ENCODE measurements at places on chromosomes 11 and 22.

DNA sequence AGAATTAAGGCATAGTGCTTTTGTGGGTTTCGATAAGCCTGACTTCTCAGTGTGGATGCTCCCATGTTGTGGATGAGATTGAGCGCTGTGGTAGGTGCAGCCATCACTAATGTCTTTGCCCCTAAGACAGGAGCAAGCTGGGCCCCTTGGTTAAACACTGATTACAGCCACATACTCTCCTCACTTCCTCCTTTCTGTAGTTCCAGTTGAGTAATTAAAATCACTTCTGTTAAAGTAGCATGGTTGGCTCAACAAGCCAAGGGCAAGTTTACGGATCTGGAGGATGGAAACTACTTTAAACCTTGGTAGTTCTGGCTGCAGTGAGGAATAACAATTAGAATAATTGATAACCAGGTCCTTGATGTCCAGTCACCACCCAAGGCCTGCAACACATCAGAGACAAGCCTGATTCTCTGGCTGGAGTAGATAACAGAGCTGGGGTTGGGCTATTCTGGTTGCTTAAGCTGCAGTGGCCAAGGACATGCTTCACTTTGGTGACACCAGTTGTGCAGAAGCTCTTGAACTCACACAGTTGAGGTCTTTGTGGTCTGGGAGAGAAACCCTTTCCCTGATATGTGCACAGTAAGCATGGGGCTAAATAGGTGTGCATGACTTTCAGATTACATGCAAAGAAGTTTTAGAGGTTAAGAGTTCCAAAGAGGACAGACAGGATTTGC, 81.3 kb downstream of the KIRREL3 start:
- no peak for DNase-seq

DNA sequence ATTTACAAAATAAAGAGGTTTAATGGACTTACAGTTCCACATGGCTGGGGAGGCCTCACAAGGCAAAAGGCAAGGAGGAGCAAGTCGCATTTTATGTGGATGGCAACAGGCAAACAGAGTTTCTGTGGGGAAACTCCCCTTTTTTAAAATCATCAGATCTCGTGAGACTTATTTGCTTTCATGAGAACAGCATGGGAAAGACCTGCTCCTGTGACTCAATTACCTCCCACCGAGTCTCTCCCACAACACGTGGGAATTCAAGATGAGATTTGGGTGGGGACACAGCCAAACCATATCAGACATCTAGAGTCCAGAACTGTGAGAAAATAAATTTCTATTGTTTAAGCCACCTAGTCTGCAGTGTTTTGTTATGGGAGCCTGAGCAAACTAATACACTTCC, 80.8 kb downstream of the ME3 start:
- DNase-seq: no peak

DNA sequence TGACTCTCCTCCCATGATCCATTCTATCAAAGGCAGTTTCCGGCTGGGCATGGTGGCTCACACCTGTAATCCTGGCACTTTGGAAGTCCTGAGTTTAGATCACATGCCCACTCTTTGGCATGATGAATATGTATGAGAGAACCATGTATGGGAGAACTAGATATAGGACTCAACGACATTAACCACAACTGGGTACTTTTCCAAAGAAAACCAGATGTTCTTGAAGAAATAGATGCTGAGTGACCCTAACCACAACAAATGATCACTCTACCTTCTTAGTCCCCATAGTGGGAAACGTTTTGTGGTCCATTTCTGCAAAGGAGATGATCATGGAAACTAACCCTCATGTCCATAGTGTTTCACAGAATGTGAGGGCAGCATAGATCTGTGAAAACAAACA, 13.6 kb downstream of the FJX1 start:
- no peak for DNase-seq

GRCh38 chr11:27592098-27592780, 85.7 kb upstream of the LIN7C start:
- peak; percentile 55 for DNase-seq

DNA sequence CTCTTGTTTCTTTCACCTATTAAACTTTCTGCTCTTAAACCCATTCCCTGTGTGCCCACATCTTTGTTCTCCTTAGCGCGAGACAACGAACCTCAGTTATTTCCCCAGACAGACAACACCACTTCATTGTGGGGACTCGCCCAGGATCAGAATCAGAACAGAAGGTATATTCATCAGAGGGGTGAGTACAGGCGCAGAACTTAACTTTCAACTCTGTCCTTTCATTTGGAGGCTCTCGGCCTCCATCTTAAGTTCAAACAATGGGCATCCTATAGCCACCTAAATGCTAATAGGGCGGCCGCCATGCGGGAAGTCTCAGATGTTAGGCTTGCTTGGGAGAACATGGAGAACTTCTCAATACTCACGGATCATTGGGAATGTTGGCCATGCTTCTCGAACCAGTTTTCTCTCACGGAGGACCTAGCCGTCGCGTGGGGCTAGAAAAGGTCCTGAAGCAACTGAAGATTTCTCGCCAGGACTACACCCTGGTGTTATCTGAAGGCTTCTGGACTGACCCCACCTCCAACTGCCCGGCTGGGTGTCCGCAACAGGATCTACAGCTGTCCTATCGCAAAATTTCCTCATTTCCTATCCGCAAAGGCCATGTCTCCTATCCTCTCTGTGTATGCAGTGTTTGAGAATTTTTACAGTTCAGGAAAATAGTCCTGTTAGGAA, 13.4 kb upstream of the HYLS1 start:
- DNase-seq: no peak

DNA sequence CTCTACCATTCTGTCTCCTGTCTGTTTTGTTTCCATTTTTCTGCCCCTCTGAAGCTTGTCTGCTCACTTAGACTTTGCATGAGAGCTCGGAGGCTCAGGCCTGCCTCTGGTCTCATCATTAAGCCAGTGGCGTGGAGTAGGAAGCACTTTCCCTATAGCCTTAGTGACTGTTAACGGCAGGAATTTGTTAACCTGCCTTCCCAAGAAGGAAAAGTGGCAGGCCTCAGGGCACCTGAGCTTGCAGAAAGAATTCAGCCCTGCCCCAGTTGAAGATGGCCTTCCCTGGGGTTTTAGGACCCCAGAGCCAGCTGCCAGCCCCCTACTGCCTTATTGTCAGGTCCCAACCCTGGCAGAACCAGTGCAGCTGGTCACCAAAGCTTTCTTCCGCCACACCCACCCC, 93.2 kb downstream of the PKNOX2 start:
- no peak for DNase-seq

DNA sequence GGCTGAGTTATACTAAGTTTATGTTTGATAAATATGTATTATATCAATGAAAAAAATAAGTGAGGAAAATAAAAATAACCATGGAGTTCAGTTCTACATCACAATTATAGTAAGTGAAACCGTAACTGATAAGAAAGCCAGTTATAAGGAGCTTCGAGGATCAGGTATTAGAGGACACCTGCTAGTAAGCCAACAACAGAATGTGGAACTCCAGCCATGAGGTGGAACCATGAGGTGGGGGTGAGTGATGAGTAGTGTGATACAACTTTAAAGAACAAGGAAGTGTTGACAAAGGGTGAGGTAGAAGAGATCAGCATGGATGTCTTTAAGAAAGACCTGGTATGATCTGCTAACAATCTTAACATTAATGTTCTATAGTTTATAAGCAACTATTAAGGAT, 452.9 kb downstream of the GUCY1A2 start:
- DNase-seq: no peak

DNA sequence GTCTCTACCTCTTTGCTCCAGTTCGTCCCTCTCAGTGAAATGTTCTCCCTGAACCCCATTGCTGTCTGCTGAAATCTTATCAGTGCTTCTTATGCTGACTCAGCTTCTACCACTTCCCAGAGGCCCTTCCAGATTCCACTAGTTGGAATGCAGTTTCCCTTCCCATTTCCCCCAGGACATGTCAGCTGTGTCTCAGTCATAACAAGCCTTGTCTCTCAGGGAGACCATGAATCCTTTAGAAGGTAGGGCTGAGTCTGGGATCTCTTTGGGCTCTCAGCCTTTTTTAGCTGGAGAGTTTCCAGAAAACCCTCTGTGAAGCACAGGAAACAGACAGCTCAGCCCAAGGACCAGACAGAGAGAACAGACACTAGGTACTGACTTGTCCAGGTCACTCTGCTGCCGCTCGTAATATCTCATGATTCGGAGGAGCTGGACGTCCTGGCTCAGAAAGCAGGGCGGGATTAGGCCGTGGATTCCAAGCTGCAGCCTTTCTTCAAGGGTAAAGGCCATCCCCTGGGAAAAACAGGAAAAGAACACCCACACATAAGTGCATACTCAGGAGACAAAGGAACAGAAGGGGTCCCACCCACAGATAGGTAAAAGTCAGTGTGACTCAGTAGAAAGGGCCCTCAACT, 113.0 kb downstream of the ME3 start:
- DNase-seq: no peak

DNA sequence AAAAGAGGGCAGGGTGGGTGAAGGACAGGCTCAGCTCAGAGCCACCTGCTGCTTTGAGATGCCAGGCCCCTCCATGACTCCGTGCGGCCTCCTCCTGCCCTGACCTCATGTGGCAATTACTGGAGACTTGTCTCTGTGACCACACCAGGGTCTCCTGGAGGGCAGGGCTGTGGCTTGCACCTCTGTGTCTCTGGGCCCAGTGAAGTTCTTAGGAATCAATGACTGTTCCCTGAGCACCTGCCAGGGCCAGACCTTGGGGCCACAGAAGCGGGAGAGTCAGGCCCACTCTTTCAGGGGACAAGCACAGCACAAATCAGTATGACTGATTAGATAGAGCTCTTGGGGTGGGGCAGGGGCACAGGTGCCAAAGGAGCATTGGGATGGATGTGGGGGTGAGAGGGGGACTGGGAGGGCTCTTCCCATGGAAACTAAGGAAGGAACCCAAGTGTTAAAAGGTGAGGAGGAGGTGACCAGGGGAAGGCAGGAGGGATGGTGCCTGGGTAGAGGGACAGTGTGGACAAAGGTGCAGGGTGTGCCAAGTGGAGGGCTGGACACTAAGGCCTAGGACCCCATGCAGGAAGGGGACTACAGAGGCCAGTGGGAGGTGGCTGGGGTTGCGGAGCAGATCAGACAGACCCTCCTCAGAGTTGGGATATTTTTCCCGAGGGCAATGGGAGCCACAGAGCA, 77.3 kb upstream of the SHISAL1 start:
- no peak for DNase-seq

DNA sequence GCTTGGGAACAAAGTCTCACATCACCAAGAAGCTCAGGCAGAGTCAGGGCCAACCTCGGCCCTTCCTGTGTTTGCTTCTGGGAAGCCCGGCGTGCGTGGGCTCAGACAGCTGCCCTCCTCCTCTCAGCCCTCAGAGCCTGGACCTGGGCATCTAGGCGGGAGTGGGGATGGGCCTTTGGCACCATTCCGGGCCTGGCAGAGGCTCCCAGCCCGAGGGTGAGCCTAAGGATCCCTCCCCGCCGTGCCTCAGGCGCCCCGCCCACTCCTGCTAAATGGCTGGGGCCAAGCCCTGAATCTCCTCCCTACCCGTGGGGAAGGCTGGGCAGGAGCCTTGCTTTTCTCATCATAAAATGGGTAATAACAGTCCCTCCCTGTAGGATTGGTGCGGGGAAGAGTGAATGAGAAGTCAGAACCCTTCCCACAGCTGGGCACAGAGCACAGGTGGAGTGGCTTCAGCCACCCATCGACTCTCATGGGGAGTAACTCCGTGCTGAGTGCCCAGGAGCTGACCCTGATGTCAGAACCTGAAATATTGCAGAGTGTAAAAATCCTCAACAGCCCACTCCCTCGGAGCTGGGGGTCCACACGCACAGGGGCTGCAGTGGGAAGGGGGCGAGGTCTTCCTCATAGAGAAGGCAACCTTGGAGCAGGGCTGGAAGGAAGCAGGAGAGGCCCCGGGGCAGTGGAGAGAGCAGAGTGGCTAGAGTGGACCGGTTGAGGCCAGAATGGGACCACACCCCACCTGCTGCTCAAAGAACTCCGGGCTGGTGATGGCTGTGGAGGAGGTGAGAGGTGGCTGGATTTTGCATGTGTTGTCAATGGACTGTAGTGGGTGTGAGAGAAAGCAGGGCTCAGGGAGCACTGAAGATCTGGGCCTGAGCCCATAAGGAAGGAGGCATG, 18.8 kb upstream of the CDKN1C start:
- no peak for DNase-seq

DNA sequence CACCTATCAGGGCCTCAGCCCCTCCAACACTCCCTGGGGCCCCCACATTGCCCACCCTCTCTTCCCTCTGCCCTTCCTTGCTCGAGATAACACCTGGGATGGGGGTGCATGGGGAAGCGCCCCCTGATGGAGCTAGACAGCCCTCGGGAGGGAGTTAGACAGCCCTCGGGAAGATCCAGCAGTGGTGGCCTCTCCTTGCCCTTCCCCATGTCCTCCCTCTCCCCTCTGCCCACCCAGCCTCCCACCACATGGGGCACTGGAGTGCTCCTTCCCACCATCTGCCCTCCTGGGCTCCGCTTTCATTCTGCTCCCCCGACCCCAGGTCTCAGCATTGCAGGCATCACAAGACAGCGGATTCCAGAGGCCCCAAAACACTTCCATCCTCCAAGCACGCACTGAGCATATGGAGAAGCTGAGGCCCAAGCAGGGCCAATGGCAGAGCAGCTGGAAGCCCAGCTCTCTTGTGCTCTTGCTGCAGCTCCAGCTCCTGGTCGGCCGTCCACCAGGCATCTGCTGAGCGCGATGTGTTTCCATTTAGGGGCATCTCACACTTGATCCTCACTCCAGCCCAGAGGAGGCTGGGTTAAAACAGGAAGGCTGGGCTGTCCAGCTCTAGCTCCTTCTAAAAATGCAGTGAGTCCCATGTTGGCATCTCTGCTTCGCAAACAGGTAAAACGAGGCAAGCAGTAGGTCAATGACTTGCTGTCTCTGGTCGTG, 65.6 kb downstream of the IGLL1 start:
- DNase-seq: no peak

DNA sequence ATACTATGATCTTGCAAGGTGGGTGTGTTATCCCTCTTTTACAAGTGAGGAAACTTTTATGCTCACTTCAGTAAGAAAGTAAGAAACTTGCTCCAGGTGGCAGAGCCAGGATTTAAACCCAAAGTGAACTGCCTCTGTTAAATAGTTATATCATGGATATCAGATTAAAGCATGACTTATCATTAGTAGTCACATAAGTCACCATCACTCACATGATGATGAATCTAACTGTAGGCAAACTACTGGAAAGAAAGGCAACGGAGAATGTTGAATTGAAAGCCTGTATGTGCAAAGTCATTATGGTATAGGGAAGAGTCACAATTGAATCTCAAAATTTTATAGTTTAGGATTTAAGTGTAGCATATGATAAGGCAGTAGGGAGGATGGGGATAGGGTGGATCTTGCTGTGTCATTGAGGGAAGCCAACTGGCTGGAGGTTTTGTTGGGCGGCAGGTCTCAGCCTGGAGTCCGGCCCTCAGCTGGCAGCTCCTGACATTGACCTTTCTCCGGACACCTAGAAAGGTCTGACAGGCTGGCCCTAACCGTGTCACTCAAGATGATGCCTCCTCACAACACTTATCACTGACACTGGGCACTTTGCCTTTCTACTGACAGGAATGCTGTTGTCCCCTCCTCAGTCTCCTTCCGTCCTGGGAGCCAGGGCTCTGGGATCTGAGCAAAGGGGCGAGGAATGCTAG, 98.3 kb downstream of the EMSY start:
- DNase-seq: no peak

- DNase-seq: no peak
These were observed 612 bp downstream of the ASPHD2 start for GRCh38 chr22:26429458-26430286.

DNA sequence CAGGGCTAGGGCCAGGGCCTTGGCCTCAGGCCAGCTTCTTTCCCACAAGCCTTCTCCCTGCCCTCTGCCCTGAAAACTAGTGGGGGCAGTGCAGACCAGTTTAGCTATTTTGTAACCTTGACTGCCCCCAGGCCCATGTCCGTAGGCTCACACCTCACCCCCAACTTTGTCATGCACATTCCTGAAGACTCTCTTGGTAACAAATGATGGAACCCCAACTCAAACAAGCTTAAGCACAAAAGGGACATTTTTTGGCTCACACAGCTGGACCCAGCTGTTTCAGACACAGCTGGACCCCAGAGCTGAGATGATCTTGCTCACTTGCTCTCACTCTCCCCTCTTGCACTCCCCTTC, 46.6 kb downstream of the KCNQ1OT1 start:
- DNase-seq: no peak

Data from hematopoietic multipotent progenitor cell treated with erythropoietin and hydrocortisone succinate and interleukin-3 and kit ligand, for 6 days (in vitro differentiated cells).